ENCODE measurements at places on chromosomes 1 and 21.

GRCh38 chr1:168129933-168130332, 6.8 kb downstream of the GPR161 start:
- DNase-seq = no peak

DNA sequence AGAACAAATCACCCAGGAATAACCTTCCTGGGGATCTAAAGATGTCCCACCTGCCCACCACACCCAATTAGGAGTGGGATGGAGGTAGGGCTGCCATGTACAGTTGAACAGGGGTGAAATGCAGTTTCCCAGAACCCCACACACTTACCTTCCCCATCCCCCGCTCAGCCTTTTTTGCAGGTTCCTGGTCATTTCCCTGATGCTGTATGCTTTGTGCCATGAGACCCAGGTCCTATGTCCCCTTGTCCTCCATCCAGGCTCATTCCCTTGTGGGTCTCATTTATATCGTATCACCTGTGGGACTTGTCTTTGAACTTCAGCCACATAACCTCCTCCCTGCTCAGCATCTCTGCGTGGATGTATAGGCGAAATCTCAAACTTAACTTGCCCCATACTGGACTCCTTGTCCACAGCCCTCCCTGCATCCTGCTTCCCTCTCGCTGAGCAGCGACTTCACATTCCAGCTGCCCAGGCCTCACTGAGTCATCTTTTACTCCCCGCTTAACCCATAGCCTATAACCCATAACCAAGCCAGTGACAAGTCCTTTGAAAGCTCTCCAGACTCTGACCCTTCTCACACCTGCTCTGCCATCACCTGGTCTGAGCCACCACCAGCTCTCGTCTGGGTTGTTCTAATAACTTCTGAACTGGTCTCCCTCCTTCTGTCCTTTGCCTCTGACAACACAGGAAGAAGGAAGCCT, 4.7 kb downstream of the LDLRAD2 start:
- no peak for DNase-seq

GRCh38 chr1:157517016-157517415, 35.3 kb downstream of the FCRL5 start:
- DNase-seq = no peak

DNA sequence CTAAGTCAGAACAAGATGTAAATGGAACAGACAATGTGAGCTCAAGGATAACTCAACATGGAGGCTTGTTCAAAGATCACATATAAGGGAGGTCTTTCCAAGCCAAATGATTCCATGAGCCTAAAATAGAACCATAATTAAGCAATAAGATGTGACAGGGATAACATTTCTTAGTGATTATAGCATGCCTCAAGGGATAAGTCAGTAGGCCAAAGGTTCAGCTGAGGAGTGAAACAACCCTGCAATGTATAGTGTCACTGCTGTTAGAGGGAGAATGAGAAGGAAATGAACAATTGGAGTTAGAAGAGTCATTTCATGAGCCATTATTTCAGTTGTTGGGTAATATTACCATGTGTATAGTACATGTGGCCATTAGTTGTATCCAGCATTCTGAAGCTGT, 25.0 kb downstream of the GORAB start:
- DNase-seq = no peak
